T-helper 2 cell (primary cell): ENCODE measurements at places on chromosomes 7 and 10.

GRCh38 chr10:88893611-88894010 lies 13.6 kb downstream of the STAMBPL1 start:
- no peak for DNase-seq

DNA sequence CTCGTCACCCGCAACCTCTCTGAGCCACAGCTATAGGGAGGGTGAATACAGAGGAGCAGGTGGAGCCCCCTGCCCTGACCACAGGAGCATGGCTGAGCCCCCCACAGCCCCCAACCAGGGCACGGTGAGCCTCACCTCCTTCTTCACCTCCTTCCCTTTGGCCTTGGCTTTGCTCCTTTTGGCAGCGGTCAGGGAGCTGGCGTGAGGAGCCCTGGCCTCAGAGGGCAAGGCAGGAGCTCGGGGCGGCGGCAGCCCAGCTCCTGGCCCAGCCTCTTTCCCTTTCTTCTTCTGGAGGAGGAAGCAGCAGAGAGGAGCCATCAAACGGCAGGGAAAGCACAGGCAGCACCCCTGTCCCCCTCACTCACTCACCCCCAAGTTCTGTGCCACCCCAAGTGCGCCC lies 42.2 kb downstream of the SLC29A4 start:
- no peak for DNase-seq

GRCh38 chr7:149558149-149558861 lies 60.7 kb upstream of the ZNF746 start:
- DNase-seq: no peak

- DNase-seq: no peak
Measured at GRCh38 chr7:139059905-139060304, 24.1 kb upstream of the ZC3HAV1L start.

GRCh38 chr7:2517026-2517425 lies 2.5 kb upstream of the LFNG start:
- no peak for DNase-seq

DNA sequence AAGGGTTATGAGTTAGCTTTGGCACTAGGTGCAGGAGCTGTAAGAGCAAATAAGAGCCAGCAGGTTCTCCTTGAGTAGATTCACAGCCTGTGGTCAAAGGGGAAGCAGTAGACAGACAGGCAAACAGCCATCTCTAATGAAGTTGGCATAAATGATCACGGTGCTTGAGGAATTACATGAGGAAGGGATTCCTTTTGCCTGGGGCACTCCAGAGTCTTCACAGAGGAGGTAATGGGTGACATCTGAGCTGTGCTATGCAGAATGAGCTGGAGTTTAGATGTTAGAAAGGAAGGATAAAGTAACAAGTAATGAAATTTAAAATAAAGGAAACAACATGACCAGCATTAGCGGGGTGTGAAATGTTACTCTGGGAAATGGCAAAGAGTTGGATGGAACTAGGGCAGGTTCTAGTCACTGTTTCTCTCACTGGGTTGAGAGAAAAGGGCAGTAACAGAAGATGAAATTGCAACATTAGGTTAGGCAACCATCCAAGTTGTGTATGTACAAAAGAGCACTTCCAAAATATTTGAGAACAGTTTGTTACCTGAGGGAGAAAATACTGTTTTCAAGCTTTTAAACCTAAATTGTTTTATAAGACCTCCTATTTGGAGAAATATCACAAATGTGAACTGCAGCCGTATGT lies 613.8 kb downstream of the PHTF2 start:
- no peak for DNase-seq

GRCh38 chr7:50145801-50146338 lies 52.8 kb upstream of the ZPBP start:
- no peak for DNase-seq
